Endothelial cell of umbilical vein (primary cell): ENCODE measurements at places on chromosomes 3 and 15.

DNA sequence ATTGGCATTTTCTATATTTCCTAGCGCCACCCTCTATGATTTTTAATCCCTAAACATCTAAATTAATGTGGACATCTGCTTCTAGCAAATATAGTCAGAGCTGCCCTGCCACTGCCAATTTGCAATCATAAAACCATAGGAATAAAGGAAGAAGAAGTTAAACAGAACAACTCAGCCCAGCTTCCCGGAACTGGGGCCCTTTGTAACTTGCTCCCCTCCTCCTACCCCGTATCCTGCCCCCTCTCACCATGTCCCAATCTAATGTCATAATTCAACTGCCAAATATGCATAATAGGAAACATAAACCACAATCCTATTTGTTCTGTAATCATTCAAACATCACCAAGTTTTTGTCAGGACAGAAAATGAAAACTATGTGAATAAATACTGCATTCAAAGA is 74.4 kb upstream of the ACP3 start:
- DNase-seq = no peak

DNA sequence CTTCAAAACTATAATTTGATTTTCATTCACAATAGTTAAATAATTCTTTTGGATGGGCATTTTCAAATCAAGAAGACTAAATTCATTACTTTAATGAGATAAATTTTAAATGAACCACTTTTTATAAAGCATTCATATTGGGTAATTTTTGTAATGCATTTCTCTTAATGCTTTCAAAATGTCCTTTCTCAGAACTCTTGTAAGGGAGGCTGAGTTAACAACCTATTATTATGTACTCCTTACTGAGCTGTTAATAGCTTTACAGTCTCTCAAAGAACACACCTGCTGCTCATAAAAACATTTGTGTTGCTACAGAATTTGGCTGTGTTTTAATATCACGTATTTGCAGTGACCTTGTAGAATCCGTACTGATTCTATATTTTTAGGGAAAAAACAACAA is 334.0 kb upstream of the ARL6 start:
- no peak for DNase-seq

DNA sequence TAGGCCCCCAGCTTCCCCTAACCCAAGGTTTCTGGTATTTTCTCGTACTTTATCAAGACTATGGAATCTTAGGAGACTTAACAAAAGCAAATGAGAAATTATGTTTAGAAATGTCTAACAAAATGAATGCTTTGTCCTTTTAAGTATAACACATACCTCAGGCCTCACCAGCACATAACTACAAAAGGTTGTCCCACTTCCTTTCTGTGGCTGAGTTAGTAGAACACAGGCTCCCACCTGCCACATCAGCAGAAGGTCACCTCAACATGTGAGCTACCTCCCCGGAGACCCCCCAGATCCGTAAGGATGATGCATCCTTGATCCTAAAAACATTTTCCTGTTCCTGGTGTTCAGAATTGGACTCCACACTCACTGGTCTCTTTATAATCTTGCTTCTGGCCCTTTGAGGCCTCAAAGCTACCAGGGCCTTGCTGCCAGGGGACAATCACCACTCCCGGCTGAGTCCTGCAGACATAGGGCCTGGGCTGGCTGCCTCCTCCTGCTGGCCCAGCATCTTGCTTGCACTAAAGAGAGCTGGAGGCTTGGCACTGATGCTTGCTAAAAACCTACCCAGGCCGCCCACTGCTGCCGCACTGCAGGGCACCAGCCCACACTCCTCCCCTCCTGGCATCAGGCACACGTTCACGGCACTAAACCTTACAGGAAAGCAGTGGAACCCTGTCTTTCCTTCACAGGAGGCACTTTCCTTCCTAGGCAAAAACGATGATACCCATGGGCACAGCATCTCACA is 2.9 kb downstream of the CCRL2 start:
- no peak for DNase-seq

GRCh38 chr3:153165261-153165681 is 3.2 kb downstream of the RAP2B start:
- DNase-seq = peak; percentile 80

GRCh38 chr3:24018784-24019570 is 73.9 kb downstream of the NR1D2 start:
- no peak for DNase-seq

- no peak for DNase-seq
Observed at GRCh38 chr3:115667738-115668065, 44.4 kb downstream of the GAP43 start.

GRCh38 chr15:78129751-78130287 is 1.4 kb downstream of the CIB2 start:
- DNase-seq = no peak

DNA sequence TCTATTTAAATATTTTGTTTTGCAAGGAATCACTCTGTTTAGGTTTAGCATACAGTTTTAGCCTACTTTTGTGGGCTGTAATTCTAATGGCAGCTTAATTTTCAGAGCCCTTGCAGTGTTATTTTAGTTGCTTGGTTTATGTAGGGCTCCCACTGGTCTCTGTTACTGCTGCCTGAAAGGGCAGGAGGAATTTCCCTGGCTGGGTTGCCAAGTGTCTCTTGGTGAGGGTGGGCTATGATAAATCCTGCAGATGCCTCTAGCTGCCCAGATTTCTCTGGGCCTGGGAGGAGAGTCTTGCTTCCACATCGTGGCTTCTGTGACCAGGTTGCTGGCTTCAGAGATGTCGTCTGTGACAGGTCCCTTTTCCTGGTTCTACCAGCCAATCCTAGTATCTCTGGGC is 36.2 kb downstream of the ILDR1 start:
- DNase-seq = no peak

- DNase-seq = no peak
Observed at GRCh38 chr15:74206801-74207281, 4.3 kb upstream of the STRA6 start.

GRCh38 chr3:192001218-192001617 is 540.3 kb downstream of the PYDC2 start:
- DNase-seq = no peak

GRCh38 chr3:30481241-30481640 is 125.2 kb upstream of the TGFBR2 start:
- no peak for DNase-seq

- DNase-seq = no peak
Observed at GRCh38 chr3:42894698-42895579, 11.0 kb upstream of the ZNF662 start.

- no peak for DNase-seq
Observed at GRCh38 chr15:81595752-81596151, 221.7 kb upstream of the TMC3 start.

- DNase-seq = no peak
Observed at GRCh38 chr3:76638006-76638405, 401.9 kb upstream of the ROBO2 start.

DNA sequence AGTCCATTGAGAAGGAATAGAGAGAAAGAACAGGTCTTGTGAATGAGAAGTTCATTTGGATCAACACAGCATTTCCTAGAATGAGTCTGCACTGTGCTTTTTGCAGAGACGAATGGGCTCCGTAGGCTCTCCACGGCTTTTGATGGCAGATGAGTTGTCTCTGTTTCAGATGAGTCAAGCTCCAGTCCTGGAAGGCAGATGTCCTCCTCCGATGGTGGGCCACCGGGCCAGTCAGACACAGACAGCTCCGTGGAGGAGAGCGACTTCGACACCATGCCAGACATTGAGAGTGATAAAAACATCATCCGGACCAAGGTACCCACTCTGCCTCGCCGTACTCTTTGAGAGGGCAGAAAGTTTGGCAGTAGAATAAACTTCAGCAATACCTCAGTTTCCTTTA is 70.5 kb downstream of the SIDT1 start:
- DNase-seq = no peak

- no peak for DNase-seq
Observed at GRCh38 chr3:129085818-129086217, 25.2 kb downstream of the GP9 start.

DNA sequence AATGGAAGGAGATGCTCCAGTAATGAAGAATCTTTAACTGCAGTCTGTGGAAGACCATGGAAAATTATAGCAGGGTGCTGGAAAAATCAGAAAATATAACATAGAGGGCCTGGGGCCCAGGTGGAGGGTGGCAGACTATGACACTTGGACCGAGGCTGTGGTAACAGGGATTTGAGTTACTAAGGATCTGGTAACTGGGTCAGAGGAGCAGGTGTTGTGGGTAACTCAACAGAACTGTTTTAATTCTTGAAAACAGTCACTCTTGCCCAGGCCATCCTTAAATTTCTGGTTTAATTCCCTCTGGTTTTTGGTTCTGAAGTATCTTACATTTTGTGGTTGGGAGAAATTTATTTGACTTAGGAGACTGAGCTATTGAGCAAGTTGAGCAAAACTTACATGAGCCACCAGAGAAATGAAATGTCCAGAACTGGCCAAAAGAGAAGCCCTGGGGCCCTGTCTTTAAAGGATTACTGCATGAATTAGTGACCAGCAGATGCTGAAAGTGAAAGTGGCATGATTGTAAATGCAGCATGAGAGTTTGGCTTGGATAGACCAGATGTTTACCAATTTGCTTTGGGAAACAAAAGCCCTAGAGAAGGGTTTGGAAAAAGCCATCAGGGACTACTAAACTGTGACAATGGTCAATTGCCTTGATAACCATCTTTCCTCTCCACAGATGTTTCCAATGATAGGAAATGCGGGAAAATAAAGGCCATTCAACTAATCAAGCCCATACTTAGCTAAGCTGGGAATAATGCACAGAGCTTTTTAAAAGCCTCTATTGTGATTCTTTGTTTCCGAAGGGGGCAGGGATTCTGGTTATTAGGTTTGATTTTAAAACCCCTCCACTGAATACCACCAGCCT is 374.9 kb upstream of the TGFBR2 start:
- peak; percentile 67 for DNase-seq

DNA sequence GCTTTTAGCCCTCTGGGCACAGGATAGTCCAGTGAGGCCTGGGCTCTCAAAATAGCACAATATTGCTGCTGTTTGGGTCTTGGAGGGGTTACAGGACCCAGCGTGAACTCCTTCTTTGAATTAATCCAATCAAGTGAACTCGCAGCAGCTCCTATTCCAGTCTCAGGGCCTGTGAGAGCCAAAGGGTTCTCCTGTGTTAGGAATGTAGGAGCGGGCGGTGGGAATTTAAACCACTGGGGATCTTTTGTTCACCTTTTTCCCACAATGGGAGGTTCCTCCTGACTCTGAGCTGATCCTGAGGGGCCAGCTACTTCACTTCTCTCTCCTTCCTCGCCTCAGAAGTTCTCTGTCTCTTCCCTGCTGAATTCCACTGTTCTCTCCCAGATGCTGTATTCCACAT is 504.0 kb downstream of the UNC13C start:
- DNase-seq = no peak

- no peak for DNase-seq
Observed at GRCh38 chr15:101156509-101157159, 95.2 kb downstream of the CHSY1 start.

DNA sequence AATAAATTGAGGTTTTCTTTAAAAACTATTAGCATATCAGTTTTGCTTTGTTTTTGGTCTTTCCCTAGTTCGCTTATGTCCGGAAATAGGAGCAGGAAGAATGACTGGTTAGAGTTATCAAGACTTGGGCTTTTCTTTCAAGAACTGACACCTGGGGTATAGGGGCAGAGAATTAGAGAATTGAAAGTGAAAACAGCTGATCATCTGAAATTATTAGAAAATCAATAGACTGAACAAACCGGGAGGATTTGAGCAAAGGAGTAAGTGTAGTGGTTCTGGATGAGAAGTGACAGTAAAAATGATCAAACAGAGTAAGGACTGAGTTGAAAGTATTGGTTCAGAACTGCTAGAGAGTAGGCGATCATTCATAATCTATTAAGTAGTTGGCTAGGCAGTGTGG is 6.0 kb downstream of the MINDY2 start:
- DNase-seq = no peak

DNA sequence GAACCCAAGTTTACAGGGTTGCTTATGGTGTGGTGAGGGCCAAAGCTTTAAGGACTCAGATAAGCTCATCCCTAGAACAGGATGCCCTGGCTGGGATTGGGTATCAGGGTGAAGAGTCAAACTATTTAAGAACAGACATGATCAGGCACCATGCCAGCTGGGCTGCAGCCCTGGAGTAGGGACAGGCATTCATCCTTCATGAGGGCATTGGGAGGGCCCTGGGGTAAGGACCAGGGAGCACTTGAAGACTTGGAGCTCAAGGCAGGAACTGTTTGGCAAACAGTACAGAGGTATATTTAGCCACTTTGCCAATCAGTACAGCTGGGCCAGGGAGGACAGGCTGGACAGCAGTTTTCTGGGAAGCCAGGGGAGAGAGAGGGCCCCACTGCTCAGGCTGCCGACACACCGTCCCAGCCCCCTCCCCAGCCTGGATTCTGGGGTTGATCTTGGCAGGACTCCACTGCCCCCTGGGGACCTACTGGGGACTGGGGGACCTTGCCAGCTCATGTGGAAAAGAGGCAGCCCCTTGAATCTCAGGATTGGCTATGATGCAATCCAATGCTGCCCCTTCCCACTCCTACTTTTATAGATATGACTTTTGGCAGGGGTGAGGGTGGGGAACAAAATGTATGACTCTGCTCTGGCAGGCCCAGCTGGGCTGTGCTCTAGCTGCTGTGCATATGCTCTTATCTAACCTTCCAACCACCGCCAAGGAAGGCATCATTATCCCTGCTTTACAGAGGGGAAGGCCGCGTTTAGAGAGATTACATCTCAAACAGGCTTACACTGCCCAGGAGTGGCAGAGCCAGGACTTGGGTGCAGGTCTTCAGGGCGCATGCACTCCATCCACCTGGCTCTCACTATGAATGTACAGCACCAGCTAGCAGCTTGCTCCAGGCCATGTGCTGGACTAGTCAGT is 2.3 kb downstream of the PLA2G4E start:
- no peak for DNase-seq

DNA sequence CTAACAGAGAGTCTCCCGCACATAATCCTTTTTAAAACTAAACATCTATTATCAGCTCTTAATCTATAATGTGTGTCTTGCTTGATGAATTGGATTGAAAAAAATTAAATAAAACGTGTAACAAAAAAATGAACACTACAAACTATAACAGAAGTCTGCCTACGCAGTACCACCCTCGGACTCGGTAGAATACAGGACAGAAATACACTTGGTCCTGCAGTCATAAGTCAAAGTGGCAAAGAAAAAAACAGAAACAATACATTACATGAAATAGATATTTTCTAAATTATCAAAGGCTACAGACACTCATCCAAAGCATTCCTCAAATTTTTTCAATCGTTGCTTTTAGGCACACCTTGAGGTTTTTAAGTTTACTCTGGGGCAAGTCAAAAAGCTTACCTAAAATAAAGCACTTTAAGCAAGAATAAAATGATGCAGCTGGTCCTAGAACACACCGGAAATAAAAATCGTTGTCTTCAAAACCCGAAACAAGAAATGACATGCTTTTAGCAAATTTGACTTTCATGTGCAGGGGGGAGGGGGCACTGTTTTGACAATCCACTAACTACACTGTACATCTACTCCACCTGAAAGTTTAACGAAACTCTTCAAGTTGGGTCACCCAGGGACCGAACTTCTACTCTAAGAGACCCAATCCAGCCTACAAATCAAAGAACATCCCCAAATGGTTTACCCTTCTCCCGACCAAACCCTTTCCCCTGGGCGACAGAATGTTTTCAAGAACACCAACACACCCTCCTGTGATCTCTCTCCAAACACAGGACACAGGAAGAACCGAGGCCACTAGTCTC is 1.3 kb downstream of the ADAM10 start:
- peak; percentile 43 for DNase-seq

DNA sequence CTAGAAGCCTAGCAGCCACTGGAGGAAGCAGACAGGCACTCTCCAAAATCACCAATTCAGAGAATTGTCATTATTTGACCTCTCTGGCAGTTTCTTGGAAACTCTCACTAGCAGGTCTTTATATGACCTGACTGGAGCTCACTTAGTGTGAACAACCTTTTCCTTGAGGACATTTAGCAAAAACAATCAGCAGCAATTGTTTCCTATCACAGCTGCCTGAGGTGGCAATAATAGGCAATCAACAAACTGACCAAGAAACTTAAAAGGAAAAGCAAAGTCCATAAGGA is 162.4 kb upstream of the STT3B start:
- DNase-seq = no peak
